Ecto neural progenitor cell (in vitro differentiated cells): ENCODE measurements at places on chromosomes 5 and 9.
A peak's percentile ranks its signal among the peaks of the same experiment; 100 is the strongest.

GRCh38 chr5:14762549-14763216 is 98.2 kb downstream of the OTULIN start:
- no peak for DNase-seq

DNA sequence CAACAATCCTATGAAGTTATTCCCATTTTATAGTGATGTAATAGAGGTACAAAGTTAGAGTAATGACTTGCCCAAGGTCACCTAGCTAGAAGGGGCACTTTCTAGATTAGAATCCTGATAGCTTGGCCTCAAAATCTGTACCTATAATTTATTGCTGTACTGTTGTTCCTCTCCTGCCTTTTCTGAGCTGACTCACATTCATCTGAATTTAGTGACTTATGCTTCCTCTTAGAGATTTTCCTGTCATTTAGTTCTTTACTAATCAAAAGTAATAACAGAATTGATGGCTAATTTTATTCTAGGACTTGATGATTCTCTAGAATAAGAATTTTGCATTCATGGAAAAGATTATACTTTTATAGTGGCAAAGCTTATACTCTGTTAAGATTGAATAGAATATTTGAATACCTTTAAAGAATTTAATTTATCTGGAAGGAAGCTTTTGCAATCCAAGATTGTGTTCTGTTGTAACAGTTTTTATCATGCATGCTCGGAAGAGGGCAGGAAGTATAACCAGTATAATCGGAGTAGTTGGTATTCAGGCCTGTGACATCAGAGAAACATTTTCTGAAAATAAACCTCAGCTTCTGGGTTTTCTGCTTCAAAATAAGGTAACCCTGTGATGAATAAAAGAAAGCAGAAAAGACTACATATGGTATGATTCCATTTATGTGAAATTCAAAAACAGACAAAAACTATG is 21.3 kb downstream of the CYSTM1 start:
- DNase-seq: no peak

DNA sequence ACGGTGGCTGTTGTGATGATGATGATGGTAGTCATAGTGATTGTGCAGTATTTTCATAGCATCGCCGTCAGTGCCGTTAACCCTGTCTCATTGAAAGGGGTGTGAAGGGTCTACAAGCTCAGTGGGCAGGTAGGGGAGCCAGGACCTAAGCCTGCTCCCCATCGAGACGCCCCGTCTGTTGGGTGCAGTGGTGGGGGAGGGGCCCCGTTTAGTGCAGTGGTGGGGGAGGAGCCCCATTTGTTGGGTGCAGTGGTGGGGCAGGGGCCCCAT is 68.6 kb downstream of the COL5A1 start:
- no peak for DNase-seq

- DNase-seq: no peak
Observed at GRCh38 chr5:134439210-134439654, 27.6 kb upstream of the CDKN2AIPNL start.

- peak; percentile 92 for DNase-seq
Observed at GRCh38 chr5:141512390-141512910, 23.6 kb downstream of the PCDHGC5 start.

DNA sequence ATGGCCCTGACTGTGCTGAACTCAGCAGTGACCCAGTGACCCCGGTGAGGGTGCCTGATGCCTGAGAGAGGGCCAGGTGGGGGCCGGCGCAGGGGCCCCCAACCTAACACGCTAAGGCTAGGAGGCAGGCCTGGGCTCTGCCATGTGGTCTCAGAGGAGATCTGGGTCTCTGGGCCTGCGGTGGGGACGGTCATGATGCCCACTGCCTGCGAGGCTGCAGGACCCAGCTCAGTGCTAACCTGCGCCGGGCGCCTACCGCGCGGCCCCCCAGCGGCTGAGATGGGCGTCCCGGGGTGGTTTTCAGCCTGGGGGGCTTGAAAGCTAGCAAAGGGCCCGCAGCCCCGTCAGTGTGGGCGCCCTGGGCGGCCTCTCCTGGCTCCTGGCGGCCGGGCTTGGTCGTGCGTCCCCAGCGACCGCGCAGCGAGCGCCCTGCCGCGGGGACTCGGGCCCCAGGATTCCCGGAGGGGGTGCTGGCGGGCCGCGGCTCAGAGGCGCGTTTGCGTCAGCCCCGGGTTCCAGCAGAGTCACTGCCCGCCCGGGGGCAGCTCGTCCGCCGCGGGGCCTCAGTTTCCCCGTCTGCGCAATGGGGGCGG is 2.5 kb downstream of the EGFL7 start:
- DNase-seq: peak; percentile 73

DNA sequence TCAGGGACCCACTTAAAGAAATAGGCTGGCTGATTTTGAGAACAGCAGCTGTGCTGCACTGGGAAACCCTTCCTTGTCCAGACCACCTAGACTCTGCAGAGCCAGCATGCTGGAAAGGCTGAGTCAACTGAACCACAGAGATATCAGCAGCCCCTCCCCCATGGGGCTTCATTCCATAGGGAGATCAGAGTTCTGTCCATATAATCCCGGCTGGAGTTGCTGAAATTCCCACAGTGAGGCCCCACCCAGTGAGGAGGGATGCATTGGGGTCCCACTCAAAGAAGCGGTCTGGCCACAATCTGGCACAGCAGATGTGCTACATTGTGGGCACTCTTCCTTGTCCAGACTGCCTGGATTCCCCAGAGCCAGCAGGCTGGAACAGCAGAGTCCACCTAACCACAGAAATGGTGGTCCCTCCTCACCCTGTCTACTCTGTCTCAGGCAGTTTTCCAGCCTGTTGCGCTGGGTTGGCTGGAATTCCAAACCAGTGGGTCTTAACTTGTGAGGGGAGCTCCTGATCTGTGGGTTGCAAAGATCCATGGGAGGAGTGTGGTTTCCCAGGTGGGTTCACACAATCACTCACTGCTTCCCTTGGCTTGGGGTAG is 127.1 kb downstream of the RNF180 start:
- no peak for DNase-seq

- DNase-seq: no peak
Observed at GRCh38 chr9:121075251-121076036, 689 bp downstream of the CNTRL start.

DNA sequence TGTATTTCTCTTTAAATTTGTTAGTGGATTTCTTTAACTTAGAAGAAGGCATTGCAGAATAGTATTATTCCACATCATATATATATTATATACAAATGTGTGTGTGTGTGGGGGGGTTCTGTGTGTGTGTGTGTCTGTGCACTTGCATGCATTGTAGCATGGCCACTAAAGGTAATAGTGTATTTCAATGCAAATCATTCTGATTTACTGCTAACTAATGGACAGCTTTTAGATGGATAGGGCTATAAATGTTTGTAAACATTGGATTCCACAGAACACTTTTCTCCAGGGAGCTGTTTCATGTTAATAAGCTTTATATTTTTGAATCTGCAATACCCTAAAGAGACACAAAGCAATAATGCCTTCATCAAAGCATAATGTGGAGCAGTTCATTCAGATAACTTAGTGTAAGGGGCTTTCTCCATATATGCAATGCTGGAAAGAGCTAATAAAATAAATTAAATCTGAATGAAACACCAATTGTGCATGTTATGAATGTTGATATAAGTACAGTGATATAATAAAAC is 496.7 kb upstream of the CDH9 start:
- DNase-seq: no peak

GRCh38 chr5:125409234-125409860 is 662.9 kb upstream of the ZNF608 start:
- no peak for DNase-seq

DNA sequence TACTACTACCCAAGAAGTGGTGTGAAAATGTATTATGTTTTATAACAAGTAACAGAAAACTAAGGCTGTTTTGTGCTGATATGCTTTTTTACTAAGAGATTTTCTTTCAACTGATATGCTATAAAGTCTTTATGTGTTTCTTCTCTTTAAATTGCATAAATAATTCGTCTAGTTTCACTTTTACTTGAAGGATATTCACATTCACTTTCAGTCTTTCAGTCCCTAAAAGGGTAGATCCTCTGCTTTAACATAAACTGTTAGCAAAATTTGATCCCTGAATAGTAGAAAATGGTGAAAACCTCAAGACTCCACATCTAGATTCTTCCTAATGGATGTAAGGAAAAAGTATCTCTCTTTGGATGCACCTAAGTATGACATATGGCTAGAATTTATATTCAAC is 69.0 kb upstream of the FST start:
- DNase-seq: no peak

DNA sequence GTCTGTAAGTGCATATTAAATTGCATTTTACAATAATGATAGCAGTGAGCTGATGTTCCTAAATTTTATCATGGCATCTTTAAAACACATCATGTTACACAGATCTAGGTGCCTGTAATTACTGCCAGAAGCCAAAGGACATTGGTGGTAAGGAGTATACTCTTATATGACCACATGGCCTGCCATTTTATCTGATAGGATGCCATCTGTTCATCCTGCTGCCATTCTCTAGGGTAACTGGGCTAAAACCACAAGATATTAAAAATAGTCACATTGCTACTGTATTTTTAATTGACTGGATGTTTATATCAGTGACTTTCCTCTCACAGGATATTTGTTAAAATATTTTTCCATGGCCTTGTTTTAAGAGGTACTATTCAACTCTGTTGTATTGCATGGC is 53.1 kb downstream of the HCN1 start:
- no peak for DNase-seq

- no peak for DNase-seq
Observed at GRCh38 chr9:19623941-19624340, 164.9 kb downstream of the SLC24A2 start.

GRCh38 chr5:175828651-175829050 is 42.7 kb upstream of the CPLX2 start:
- DNase-seq: no peak

GRCh38 chr5:142881076-142881783 is 111.1 kb downstream of the ARHGAP26 start:
- no peak for DNase-seq

DNA sequence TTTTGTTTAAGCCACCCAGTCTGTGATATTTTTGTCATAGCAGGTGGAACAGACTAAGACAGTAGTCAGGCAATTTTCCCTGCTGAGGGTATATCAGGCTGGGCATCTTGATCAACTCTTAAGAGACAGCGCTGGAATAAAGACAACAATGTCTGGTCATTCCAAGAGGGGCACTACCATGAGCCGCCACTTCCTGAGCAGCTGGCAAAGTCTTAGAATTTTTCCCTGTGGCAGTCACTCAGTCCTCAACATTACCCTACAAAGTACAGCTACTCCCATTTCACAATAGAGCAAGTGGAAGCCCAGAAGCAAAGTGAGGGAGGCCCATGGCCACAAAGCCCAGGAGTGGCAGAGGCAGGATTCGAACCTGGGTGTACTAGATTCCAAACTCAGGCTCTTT is 74.8 kb downstream of the SH3PXD2B start:
- no peak for DNase-seq

DNA sequence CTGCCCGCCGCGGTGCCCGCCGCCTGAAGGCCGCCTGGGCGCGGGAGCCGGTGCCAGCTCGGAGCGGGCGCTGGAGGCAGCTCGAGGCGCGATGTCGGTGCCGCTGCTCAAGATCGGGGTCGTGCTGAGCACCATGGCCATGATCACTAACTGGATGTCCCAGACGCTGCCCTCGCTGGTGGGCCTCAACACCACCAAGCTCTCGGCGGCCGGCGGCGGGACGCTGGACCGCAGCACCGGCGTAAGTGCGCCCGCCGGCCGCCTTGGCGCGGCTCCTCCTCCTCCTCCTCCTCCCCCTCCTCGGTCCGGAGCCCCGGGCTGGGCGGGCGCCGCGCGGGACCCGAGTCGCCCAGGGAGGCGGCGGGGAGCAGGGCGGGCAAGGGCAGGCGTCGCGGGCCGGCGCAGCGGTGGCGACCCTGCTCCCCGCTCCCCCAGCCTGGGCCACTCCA is 455 bp downstream of the OLFM1 start:
- no peak for DNase-seq

- peak; percentile 47 for DNase-seq
Observed at GRCh38 chr9:4298255-4299004, 1.4 kb downstream of the GLIS3 start.

DNA sequence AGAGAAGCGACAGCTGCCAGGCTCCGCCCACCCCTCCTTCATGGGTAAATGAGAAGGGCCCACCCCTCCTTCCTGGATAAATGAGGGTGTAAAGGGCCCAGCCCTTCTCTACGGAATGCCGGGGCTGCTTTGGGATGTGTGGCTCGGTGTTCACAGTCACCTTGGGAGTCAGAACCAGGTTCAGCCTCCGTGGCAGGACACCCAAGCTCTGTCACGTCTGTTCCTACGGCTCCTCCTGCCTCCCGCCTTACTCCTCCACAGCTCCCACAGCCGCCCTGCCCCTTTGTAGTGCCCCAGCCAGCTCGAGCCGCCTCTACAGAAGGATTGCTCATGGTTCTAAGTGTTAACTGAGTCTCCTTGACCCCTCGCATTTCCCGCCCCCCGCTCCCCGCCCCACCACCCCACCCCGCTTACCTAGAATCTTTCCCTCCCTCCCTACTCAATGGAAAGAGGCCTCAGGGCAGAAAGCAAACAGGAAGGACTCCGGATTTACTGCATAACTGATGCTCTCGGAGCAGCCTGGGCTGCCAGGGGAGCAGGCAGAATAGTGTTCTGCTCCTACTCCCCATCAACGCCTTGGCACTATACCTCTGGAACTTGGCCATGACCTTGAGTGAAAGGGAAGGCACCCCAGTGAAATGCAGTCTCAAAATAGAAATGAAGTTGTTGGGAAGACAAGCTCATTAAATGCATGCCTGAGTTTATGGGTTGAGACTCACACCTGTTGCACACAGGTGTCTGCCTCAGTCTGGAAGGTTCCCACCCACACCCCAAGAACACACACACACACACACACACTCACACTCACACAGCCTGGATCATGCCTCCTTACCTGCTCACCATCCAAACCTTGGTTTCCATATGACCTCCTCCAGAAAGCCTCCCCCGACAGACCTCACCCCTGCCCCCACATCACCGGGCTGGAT is 59.6 kb downstream of the NEURL1B start:
- DNase-seq: peak; percentile 72

DNA sequence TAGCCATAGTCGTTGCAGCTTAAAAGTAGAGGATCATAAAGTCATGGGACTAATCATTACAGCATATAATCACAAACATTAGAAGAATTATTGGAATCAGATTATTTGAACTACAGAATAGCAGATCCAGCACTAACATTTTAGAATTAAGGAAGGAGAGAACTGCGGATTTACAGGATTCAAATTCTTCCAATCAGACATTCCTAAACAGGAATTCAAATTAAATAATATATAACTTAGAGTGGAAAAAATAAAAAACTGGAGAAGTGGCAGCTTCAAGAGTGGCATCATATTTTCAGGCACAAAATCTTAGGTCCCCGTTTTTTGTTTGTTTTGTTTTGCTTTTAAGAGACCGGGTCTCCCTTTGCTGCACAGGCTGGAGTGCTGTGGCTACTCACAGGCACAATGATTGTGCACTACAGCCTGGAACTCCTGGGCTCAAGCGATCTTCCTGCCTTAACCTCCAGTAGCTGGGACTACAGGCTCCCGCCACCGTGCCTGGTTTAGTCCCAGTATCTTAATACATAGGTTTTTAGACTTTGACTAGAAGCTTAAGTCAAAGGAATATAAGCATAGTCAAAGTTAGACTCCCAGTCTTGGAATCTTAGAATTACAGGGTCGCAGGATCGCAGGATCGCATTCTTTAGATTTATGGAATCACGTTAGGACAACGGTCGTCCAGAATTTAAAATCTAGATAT is 2.1 kb upstream of the FOXE1 start:
- no peak for DNase-seq
